ENCODE measurements at places on chromosomes 2 and 18.
A peak's percentile ranks its signal among the peaks of the same experiment; 100 is the strongest.

GRCh38 chr2:133265432-133265949 lies 302.8 kb downstream of the NCKAP5 start:
- DNase-seq = no peak

DNA sequence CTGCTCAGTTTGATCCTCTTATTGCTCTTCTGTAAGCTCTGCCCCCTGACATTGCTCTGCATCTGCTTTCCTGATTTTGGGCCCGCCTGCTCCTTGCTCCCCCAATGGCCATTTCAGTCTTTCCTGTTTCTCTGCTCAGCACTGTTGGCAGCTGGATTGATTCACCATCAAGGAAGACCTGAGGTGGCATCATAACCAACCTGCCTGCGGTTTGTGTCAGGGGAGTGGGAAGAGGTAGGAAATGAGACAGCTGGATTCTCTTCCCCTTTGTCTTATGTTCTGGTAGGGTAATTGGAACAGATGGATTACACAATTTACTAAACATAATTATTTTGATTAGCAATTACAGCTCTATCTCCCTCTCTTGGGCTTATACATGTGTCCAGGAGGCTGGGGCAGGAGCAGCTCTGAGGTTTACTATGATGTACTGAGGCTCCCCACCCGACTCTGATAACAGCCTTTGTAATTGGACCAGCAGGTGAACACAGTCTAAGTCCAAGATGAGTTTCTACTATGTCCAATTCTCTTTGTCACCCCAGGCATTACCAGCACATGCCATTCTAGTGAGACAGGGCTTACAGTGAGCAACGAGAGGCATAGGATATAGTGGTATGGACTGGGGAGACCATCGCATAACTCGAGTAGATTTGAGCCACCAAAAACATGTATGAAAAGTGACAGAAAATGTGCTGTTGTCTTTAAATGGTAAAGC lies 151.8 kb upstream of the MMADHC start:
- no peak for DNase-seq

DNA sequence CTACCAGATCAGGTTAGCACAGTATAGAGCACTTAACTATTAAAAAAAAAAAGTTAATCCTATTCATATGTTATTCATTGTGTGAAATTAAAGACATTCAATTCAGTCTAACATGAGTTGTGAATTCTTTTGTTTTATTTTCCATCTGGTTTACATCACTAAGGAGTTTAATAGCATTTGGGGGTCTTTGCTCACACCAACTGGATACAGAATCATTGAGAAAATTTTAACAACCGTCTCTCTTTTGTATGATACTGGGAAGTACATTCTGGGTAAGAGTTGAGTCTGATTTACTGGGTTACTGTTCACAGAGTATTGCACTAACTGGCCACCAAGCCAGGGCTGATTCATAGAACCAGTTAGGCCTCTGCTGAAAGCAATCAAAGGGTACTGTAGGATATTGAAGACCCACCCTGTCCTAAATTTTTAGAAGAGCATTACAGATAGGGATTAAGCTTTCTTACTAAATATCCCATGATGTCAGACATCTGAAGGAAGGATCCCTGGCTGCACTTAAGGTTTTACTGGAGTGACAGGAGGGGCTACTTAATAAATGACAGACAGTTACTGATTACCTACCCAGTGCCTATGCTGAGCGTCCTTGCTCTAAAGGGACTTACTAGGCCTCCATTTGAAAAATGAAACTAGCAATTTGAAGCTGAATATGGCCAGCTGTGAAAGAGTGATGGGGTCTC lies 387.9 kb downstream of the SETBP1 start:
- DNase-seq = no peak

- DNase-seq = no peak
These were observed 145.1 kb upstream of the CDH19 start for GRCh38 chr18:66749030-66749429.

- no peak for DNase-seq
These were observed 50.2 kb upstream of the BIN1 start for GRCh38 chr2:127157114-127157513.

- no peak for DNase-seq
These were observed 909 bp upstream of the NRXN1 start for GRCh38 chr2:51032751-51033330.

GRCh38 chr2:128425731-128426620 lies 107.3 kb upstream of the HS6ST1 start:
- no peak for DNase-seq

- DNase-seq = peak; percentile 9
These were observed 116.3 kb upstream of the ID2 start for GRCh38 chr2:8565399-8566154.

DNA sequence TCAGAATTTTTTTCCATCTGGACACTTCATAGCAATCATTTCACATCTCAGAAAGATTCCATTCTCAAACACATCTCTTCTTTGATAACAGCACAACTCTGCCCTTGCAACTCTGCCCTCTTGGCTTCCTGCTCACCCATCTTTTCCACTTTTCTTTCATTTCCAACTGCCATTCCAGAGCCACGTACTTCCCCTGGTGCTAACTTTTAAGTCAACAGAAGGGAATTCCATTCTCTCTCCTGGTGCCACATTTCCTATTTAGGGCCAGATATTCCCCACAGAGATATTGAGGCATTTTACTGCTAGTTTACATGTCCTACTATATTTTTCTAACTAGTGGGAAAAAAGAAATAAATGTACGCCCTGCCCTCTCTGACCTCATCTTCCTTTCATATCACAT lies 590.2 kb downstream of the ARHGAP15 start:
- DNase-seq = no peak

DNA sequence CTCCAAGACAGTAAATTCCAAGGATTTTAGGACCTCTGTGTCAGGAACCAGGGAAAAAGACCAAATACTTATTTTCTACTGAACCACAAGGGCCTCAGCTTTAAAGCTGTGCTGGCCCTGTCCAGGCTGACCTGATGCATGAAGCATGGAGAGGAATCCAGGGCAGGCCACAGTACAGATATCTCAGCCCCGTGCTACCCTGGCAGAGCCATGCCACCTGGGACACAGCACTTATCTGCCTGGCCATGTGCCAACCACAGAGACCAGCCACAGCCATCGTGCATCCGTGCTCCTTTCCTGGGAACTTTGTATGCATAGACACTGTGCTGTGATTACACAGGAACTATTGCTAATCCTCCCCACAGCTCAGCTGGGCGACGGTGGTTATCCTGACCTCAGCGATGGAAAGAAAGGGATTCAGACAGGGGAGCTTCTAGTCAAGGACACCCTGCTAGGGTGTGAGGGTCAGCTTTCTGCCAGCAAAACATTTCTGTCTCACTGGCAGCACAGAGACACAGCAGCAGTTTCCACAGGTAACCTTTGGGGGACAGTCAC lies 687.4 kb upstream of the ID2 start:
- DNase-seq = no peak

DNA sequence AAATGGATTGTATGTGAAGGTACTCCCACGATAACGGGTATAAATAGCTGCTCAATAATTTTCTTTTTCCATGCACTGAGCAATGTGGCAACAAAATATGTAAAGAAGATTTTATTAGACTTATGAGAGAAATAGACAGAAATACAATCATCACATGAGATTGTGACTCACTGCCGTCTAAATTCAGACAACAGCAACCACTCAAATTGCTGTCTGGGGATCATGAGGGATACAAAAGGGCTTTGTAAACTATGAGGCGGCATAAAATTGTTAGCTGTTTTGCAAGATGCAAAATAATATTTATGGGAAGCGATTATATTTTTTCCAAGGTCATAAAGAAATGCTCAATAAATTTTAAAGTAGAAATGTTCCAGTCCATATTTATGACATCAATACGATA lies 259.1 kb upstream of the AGAP1 start:
- no peak for DNase-seq

DNA sequence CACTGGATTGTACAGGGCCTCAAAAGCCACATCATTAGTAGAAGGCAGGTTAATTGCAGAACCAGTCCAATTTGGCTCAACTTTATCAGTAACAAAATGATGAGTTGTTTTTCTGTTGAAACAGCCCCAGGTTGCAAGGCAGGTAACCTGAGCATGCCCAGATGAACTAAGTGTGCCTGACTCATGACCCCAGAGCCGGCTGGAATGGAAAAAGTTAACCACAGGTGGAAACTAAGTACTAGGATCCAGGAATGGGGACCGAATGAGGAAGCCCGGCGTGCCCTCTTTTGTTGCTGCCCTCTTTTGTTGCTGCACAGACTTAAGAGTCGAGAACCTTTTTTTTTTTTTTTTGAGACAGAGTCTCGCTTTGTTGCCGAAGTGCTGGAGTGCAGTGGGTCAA lies 79.5 kb upstream of the YWHAQ start:
- DNase-seq = no peak

GRCh38 chr2:45821558-45822271 lies 170.2 kb downstream of the PRKCE start:
- DNase-seq = no peak

- DNase-seq = no peak
These were observed 297.6 kb downstream of the TMX3 start for GRCh38 chr18:68417166-68417799.

DNA sequence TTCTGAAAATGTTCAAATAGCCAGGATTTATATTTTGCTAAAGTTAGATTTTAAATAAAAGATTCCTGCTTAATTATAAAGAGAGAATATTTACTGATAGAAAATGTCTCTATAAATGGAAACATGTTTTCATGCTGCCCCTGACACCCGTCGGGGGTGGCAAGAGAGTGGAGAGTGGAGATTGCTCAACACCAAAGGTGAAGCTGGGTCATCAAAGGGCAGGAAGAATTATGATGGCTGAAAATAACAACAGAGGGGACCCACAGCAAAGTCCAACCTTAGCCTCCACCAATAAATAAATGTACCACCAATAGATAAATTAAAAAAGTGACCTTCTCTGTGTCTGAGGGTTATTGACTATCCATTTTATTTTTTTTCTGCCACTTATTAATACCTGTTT lies 326.8 kb upstream of the GYPC start:
- no peak for DNase-seq

- no peak for DNase-seq
These were observed 6.6 kb downstream of the TTLL4 start for GRCh38 chr2:218717262-218717661.

GRCh38 chr2:228916416-228917090 lies 354.5 kb downstream of the PID1 start:
- DNase-seq = no peak

GRCh38 chr18:46809145-46809544 lies 52.3 kb upstream of the ST8SIA5 start:
- DNase-seq = no peak

DNA sequence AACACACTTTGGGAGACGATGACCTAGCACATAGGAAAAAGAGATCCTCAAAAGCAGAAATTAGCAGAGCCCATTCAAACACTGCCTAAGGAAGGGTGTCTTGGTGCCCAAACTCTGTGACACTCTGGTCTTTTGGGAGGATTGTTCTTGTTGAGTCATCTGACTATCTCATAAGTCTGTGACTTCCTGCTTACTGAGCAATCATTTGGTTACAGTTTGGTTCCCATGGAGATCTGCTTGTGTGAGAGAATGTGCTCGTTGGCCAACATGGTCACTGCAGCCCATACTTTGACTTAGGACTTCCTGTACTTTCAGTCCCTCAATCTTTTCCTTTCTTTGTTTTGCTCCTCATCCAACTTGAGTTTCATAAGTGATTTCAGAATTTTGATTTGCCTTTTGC lies 602.9 kb downstream of the NYAP2 start:
- no peak for DNase-seq

- no peak for DNase-seq
These were observed 160.9 kb downstream of the MYO5B start for GRCh38 chr18:50034029-50034428.

GRCh38 chr18:62460851-62461300 lies 61.9 kb upstream of the ZCCHC2 start:
- DNase-seq = no peak

DNA sequence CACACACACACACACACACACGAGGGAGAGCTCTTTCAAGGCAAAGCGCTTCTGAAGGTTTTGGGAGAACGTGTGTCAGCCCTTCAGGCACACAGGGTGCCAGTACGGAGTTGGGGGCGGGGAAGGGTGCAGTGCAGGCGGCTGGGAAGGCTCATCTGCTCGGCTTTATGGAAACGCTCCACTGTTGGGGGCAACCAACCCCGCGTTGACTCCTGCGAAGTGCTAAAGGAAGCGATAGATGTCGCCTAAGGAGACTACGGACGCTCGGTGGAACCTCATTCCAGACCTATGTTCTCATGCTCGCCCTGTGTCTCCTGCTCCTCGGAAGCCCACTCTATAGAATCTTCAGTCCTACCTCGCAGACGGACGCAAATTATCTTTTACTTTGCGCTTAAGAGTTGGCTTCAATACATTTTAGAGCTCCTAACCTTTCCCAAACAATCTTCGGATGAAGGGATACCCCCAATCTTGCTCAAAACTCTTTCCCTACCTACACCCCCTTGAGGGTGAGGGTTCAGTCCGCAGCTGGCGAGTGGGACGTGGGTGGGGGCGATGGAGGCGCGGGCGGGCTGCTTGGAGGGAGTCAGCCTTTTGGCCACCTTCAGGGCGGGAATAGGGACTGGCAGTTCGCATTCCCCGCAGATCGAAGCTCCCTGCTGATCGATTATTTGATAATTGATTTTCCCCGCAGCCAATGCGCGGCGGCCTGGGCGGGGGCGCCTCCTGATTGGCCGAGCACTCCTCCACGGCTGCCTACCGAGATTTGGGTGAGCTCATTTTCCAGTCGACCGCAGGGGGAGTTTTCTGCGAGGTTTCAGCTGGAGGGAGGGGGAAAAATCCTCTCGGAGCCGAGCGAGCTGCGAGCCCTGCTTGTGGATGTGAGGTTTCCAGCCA lies 1.9 kb upstream of the MEIS1 start:
- peak; percentile 21 for DNase-seq

DNA sequence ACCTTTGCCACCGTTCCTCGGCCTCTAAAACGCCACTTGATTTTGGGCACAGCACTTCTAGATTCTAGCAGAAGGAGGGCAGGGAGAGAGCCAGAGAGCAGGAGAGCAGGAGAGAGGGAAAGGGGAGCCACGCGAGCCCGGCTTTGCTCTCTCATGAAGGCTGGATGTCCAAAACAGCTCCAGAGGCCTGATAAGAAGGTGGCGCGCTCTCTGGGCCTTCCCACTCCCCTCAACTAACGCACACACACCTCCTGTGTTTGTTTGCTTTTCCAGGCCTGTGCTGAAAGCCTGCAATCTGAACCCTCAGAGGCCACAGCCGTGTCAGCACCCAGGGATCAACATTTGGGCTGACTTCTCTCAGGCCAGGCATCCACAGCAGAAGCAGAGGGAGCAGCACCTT lies 184.8 kb upstream of the SOX11 start:
- DNase-seq = no peak

DNA sequence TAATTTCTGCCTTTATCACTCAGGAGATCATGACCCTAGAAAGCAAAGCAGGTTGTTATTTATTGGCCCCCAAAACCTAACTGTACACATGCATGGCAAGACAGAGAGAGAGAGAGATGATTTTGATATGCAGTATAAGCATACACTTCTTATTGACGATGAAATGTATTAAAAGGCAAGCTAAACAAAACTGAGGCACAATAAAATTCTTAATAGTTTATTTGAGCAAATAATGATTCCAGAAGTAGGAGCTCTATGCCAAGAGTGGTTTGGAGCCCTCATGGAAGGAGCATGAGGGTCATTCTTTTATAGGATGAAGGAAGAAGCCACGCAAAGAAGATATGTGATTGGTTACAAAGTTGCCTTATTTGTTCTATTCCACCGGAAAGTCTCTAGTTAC lies 616.0 kb downstream of the FBXO15 start:
- DNase-seq = no peak

- DNase-seq = no peak
These were observed 290.3 kb upstream of the MMADHC start for GRCh38 chr2:149877913-149878312.

- DNase-seq = peak; percentile 32
These were observed 27.4 kb downstream of the HPCAL1 start for GRCh38 chr2:10329880-10330699.

Measured in activated CD4-positive, alpha-beta memory T cell treated with anti-CD3 and anti-CD28 coated beads, Interleukin-2, amount 10 ng/mL, durations not matched to agents 7 days and 5 days (primary cell).